ENCODE measurements at places on chromosomes 11 and 22.
A peak's percentile ranks its signal among the peaks of the same experiment; 100 is the strongest.

DNA sequence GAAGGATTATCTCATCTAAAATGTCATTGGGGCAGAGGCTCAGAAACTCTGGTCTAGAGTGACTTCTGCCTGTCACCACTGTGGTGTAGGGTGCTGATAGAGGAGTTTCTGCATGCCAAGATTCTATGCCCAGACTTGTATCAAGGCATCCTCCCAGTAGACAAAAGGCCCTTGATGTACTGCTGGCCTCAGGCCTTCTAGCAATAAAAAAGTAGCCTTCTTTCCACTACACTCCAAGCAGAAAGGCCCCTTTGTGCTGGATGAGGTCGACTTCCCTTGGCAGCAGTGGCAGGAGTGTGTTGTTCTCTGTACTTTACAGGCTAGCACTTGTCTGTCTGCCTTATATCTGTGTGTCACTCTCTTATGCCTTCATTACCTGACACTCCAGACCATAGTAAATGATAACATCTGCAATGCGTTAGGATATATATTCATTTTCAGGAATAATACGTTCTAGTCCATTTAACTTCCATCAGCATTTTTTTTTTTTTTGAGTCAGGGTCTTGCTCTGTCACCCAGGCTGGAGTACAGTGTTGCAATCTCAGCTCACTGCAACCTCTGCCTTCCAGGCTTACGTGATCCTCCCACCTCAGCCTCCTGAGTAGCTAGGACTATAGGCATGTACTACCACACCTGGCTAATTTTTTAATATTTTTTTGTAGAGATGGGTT, 49.5 kb upstream of the RRM1 start:
- DNase-seq = no peak

GRCh38 chr11:95891423-95892170, 32.3 kb downstream of the MTMR2 start:
- DNase-seq = no peak

- DNase-seq = no peak
Observed at GRCh38 chr11:86987679-86988078, 32.5 kb upstream of the FZD4 start.

DNA sequence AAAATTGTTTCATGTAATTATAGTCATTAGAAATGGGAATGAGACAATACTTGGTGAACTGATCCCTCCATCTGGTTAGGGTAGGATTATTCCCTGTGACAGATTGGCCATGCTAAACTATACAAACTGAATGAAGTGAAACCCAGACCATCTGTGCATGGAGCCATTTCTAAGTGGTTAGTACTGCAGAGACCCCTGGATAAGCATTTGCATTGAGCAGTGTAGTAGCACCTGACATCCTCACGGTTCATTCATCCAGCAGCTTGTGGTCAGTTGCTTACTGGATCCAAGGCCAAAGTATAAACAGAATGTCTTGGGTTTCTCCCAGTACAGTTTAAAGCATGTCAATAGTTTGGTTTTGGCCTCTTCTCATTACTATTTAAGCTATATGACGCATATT, 93.8 kb upstream of the ARHGAP42 start:
- DNase-seq = no peak

- DNase-seq = no peak
Observed at GRCh38 chr11:70695086-70695960, 297.0 kb downstream of the CTTN start.

GRCh38 chr11:47566149-47566698, 825 bp downstream of the PTPMT1 start:
- peak; percentile 23 for DNase-seq

DNA sequence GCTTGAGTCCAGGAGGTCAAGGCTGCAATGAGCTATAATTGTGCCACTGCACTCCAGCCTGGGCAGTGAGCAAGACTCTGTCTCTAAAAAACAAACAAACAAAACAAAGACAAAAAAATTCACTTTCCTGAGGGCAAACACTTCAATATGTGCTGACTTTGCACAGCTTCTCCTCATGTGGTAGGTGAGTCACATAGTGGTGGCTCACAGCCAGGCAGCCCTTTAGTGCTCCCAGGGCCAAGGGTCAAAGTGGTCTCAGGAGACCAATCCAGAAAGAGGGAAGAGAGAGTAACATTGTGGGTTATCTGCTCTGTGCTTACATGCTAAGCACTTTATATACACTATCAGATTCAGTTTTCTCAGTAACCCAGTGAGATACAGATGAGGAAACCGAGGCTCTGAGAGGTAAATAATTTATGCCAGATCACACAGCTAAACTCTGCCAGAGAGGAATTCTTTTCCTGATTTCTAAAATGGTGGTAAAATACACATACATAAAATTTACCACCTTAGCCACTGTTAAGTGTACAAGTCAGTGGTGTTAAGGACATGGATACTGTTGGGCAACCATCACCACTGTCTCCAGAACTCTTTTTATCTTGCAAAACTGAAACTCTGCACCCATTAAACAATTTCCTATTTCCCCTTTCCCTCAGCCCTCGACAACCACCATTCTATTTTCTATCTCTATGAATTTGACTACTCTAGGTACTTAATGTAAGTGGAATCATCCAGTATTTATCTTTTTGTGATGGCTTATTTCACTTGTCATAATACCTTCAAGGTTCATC, 231.7 kb upstream of the NARS2 start:
- DNase-seq = no peak
